HFFc6 (cell line): ENCODE measurements at places on chromosomes 6 and 20. TPM values are rescaled to one million over a fixed set of nuclear protein-coding genes. Genes with fewer than 3 reads are reported as not detected.

- H3K27ac ChIP-seq, result peak overlapping the region; percentile 56; the same call in 1 of the 2 replicates
- peaks cover 17% of the 10 kb centered on the region for H3K4me1 ChIP-seq
- H3K36me3 ChIP-seq, result no peaks in the 10 kb centered on the region
These were observed 16.6 kb downstream of the DDO start for GRCh38 chr6:110398778-110399177.

Gene PCSK2
- total RNA-seq, result not detected in 3 replicates

Gene PRICKLE4
- 0.29 to 0.30 TPM in 2 of 3 replicates, not detected in the other for total RNA-seq

DNA sequence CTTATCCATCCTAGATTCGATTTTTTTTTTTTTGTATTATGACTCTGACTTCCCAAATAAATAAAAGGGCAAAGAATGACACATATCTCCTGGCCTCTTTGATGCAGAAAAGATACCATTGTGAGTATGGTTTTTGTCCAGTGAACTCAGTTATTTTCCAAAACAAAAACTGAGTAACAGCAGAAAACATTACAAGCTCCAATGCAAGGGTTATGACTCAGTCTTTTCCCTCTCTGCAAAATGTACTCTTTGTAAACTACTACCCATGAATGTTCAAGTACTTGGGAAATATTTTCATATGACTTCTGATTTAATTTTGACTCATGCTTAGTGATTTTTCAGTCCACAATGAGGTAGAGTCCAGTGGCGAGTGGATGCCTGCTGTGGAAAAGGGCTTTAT lies 355.3 kb downstream of the RNF144B start:
- no peaks in the 10 kb centered on the region; the same call in 1 of the 2 replicates for H3K27me3 ChIP-seq
- no peak for DNase-seq
- H3K4me1 ChIP-seq, result no peaks in the 10 kb centered on the region
- H3K4me3 ChIP-seq, result no peak overlapping the region

Gene SERPINB6
- total RNA-seq, result 112 to 133 TPM (median 120 TPM) in 3 replicates

- H3K36me3 ChIP-seq, result peaks cover 25% of the 10 kb centered on the region
- no peak overlapping the region for H3K27ac ChIP-seq
These were observed 113.0 kb downstream of the CHD6 start for GRCh38 chr20:41505184-41505583.

GRCh38 chr20:32368925-32369324 lies 10.8 kb downstream of the ASXL1 start:
- H3K4me3 ChIP-seq, result no peak overlapping the region
- H3K4me1 ChIP-seq, result peaks cover 44% of the 10 kb centered on the region
- no peak for DNase-seq
- H3K27me3 ChIP-seq, result no peaks in the 10 kb centered on the region; the same call in 1 of the 2 replicates

DNA sequence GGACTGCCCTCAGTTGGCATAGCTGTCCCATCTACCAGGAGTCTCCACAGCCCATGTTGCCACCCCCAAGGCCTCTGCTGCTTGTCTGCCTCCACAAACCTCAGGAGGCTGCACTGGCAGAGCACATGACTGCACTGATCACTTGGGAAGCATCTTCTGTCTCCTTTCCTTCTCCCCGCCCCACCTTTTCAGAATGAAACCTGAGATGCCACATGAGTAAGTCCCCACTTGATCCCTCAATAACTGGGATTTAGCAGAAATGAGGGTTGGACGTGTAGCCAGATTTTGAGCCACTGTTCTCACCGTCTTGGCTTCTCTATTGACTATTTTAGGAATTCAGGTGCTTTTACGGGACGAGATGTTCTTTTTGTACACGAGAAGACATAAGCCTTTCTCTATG lies 328.4 kb downstream of the CDC5L start:
- DNase-seq, result no peak
- peaks cover 23% of the 10 kb centered on the region for H3K27me3 ChIP-seq
- no peaks in the 10 kb centered on the region for H3K36me3 ChIP-seq
- H3K4me1 ChIP-seq, result peaks cover 16% of the 10 kb centered on the region
- H3K4me3 ChIP-seq, result no peak overlapping the region

Gene LPIN3
- total RNA-seq, result 12.1 to 13.0 TPM (median 12.5 TPM) in 3 replicates

Gene SLC32A1
- total RNA-seq, result not detected in 3 replicates

Gene SLC2A10
- 29.6 to 33.4 TPM (median 30.5 TPM) in 3 replicates for total RNA-seq

DNA sequence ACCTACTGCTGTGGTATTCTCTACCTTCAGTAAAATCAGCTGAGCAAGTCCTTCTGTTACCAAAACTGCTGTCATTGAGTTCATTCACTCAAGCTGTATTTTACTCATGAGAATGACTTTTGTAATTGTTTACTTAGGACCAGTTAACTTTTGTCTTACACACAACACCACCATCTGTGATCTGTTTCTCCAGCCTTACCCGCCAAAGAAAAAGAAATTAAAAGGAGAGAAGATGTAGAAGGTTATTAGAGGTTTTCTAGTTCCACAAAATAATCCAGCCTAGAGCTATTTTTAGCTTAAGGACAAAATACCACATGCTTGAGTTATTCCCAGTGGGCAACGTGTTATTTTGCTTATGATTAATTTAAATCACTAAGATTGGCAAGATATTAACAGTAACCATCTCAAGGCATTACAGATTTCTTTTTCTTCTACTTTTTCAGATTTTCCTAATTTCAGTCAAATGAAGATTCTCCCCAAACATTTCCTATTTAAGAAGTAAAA lies 38.2 kb downstream of the FAM8A1 start:
- peaks cover 60% of the 10 kb centered on the region for H3K4me1 ChIP-seq
- no peaks in the 10 kb centered on the region; the same call in 1 of the 2 replicates for H3K27me3 ChIP-seq
- no peak for DNase-seq
- no peak overlapping the region for H3K4me3 ChIP-seq
- H3K27ac ChIP-seq, result peak overlapping the region; percentile 2; the same call in 1 of the 2 replicates

GRCh38 chr6:64872633-64873032 lies 834.4 kb downstream of the EYS start:
- H3K27ac ChIP-seq, result no peak overlapping the region
- no peak overlapping the region for H3K4me3 ChIP-seq
- H3K27me3 ChIP-seq, result no peaks in the 10 kb centered on the region
- H3K4me1 ChIP-seq, result no peaks in the 10 kb centered on the region
- H3K36me3 ChIP-seq, result no peaks in the 10 kb centered on the region

Gene CALHM4
- 0.21 TPM in 1 of 3 replicates, not detected in the others for total RNA-seq

- H3K27ac ChIP-seq, result peak overlapping the region; percentile 79
- peak; percentile 34 for DNase-seq
- peaks cover 27% of the 10 kb centered on the region for H3K36me3 ChIP-seq
- H3K4me1 ChIP-seq, result peaks cover 16% of the 10 kb centered on the region
These were observed 57.2 kb downstream of the GFRA4 start for GRCh38 chr20:3606021-3606420.

- no peak overlapping the region; the same call in 1 of the 2 replicates for H3K27ac ChIP-seq
- no peak overlapping the region for H3K4me3 ChIP-seq
- H3K4me1 ChIP-seq, result peaks cover 95% of the 10 kb centered on the region
- DNase-seq, result no peak
- no peaks in the 10 kb centered on the region for H3K27me3 ChIP-seq
- peaks cover 7% of the 10 kb centered on the region; the same call in 1 of the 2 replicates for H3K36me3 ChIP-seq
These were observed 12.1 kb upstream of the TENT5A start for GRCh38 chr6:81764531-81764930.

Gene MEI4
- not detected in 3 replicates for total RNA-seq

DNA sequence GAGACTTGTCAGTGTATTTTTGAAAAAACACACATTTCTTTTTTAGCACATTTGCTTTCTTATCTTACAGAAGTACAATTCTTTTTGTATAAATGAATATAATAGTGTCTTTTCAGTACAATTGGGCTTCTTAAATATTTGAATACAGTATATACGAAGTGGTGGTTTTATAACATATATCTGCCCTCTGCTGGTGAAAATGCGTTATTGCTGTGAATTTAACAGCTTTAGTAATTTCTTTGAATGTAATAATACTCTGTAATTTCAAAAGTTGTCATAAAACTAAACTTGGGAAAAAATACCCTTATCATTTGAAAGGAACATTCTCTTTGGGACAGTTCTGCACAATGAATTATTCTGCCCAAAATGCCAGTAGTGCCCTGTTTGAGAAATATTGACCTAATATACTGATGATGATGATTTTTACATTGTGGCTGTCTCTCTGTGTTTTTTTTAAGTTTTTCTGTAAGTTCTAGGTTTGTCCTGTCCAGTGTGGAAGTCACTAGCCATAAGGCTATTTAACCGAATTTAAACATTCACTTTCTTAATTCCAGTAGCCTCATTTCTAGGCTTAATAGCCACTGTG lies 19.0 kb downstream of the SMAP1 start:
- H3K27me3 ChIP-seq, result no peaks in the 10 kb centered on the region
- no peaks in the 10 kb centered on the region for H3K36me3 ChIP-seq
- H3K4me1 ChIP-seq, result peaks cover 6% of the 10 kb centered on the region; the same call in 1 of the 2 replicates

DNA sequence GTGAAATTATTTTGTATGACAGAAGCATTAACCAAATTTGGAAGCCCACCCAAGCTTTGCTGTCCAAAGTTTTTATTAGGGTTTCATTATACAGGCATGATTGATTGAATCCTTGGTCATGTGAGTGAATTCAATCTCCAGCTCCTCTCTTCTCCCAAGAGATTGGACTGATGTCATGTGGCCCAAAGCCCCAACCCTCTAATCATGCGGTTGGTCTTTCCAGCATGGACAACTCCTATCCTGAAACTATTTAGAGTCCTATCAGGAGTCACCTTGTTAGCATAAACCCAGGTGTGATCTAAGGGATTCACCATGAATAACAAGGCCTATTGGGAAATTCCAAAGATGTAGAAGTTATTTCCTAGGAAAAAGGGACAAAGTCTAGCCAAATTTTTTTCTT lies 10.6 kb downstream of the POLR3F start:
- no peaks in the 10 kb centered on the region for H3K4me1 ChIP-seq
- H3K27me3 ChIP-seq, result no peaks in the 10 kb centered on the region; the same call in 1 of the 2 replicates
- DNase-seq, result no peak
- peaks cover 19% of the 10 kb centered on the region; the same call in 1 of the 2 replicates for H3K36me3 ChIP-seq

- no peak for DNase-seq
- no peaks in the 10 kb centered on the region for H3K4me1 ChIP-seq
- no peaks in the 10 kb centered on the region for H3K27me3 ChIP-seq
- no peak overlapping the region for H3K27ac ChIP-seq
- H3K36me3 ChIP-seq, result no peaks in the 10 kb centered on the region
These were observed 140.7 kb upstream of the BMP2 start for GRCh38 chr20:6626805-6627204.

DNA sequence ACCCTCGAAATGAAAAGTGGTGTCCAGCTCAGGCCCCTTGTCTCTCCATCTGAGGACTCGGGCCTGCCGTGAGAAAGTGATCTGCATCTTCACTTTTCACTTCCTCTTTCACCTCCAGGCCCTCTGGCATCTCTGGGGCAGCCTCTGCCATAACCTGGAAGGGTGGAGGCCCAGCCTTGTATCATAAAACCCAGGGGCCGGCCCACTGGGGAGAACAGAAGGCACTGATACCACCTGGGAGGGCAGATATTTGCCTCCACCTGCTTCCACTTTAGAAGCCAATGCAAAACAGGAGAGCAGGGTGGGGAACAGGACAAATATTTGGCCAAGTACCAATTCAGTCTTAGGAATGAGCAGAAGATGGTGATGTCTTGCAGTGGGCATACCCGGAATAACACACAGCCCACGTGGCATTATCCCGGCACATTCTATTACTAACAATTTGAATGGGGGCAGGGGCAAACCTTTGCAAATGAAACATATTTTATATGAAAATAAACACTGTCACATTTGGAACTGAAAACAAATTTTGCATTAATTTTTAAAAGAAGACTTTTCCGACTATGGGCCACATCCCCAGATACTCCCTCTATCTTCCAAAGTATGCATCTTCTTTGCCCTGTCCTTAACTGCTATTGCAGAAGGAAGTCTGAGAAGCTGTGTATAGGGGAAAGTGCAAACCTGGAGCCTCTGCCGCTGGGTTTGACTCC lies 69.2 kb upstream of the TBC1D7 start:
- H3K36me3 ChIP-seq, result no peaks in the 10 kb centered on the region
- no peak overlapping the region for H3K4me3 ChIP-seq
- no peak overlapping the region for H3K27ac ChIP-seq
- H3K4me1 ChIP-seq, result peaks cover 18% of the 10 kb centered on the region
- H3K27me3 ChIP-seq, result no peaks in the 10 kb centered on the region

Gene CITED2
- 1,201 to 1,677 TPM (median 1,452 TPM) in 3 replicates for total RNA-seq

DNA sequence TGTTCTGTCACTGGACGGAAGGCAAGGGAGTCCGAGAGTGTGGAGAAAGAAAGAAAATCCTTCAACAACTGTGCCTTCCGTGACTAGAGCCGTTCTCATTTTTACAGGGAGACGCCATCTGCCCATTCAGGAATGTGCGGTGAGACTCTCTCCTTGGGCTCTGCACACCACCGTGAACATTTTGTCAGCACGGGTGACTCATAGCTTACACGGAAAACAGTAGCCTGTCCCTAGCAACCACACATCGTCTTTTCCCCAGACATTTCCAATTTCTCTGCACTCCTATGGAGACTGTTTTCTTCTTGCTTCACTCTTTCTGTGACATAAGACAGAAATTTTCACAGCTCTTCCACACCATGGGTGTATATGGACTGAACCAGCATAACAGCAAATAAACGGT lies 55.1 kb downstream of the TBXT start:
- H3K36me3 ChIP-seq, result no peaks in the 10 kb centered on the region; the same call in 1 of the 2 replicates
- H3K4me1 ChIP-seq, result no peaks in the 10 kb centered on the region
- H3K27me3 ChIP-seq, result no peaks in the 10 kb centered on the region; the same call in 1 of the 2 replicates
- H3K4me3 ChIP-seq, result peak overlapping the region; percentile 63; the same call in 1 of the 2 replicates

Gene NHLRC1
- total RNA-seq, result 0.99 to 1.9 TPM (median 1.2 TPM) in 3 replicates

GRCh38 chr6:16592223-16592911 lies 168.9 kb downstream of the ATXN1 start:
- H3K27ac ChIP-seq, result no peak overlapping the region
- H3K27me3 ChIP-seq, result peaks cover 3% of the 10 kb centered on the region
- peaks cover 20% of the 10 kb centered on the region for H3K36me3 ChIP-seq
- H3K4me3 ChIP-seq, result no peak overlapping the region
- H3K4me1 ChIP-seq, result peaks cover 17% of the 10 kb centered on the region
- DNase-seq, result no peak

Gene ANKRD66
- not detected in 3 replicates for total RNA-seq

- peaks cover 21% of the 10 kb centered on the region for H3K4me1 ChIP-seq
- H3K4me3 ChIP-seq, result no peak overlapping the region
- H3K27me3 ChIP-seq, result peaks cover 18% of the 10 kb centered on the region; the same call in 1 of the 2 replicates
- no peak for DNase-seq
- H3K27ac ChIP-seq, result no peak overlapping the region
These were observed 13.7 kb upstream of the HM13 start for GRCh38 chr20:31500527-31500926.

GRCh38 chr20:48681201-48681872 lies 146.5 kb downstream of the PREX1 start:
- peaks cover 3% of the 10 kb centered on the region for H3K27me3 ChIP-seq
- no peaks in the 10 kb centered on the region for H3K36me3 ChIP-seq
- H3K27ac ChIP-seq, result no peak overlapping the region

DNA sequence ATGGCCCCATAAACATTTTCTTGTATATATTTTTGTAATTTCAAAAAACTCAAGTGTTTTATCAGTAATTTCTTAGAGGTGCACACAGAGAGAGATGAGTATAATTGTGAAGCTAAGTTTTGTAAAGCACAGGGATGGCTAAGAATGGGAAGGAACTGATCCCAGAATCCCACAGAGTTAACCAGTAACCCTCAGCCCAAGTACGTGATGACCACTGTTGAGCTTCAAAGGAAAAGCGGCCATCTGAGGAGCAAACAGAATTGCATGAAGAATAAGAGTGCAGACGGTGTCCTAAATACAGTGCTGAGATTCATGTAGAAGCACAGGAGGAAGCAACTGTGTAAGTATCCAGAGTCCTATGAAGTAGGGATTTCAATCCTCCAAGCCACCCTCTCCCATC lies 28.1 kb upstream of the HLA-C start:
- H3K27me3 ChIP-seq, result peaks cover 28% of the 10 kb centered on the region
- no peaks in the 10 kb centered on the region for H3K4me1 ChIP-seq
- no peaks in the 10 kb centered on the region for H3K36me3 ChIP-seq
- no peak overlapping the region for H3K27ac ChIP-seq
